Uterus (tissue), 4 donors: ENCODE measurements at places on chromosomes 4 and X. TPM values are rescaled to one million over a fixed set of nuclear protein-coding genes. Genes with fewer than 3 reads are reported as not detected.
A peak's percentile ranks its signal among the peaks of the same experiment; 100 is the strongest.

The F8A2 gene
- not detected for total RNA-seq

The GCNA gene
- 1.2 TPM for total RNA-seq

The H2BW2 gene
- total RNA-seq = not detected

The GABRB1 gene
- 1.2 TPM for total RNA-seq

The ASB12 gene
- total RNA-seq = 0.34 TPM

The USP17L15 gene
- 0.27 TPM for total RNA-seq

The TDO2 gene
- total RNA-seq = 3.7 TPM

The ZNF711 gene
- 7.4 TPM for total RNA-seq

The CCDC110 gene
- total RNA-seq = 2.6 TPM

GRCh38 chr4:127889903-127890302 is 9.2 kb downstream of the PLK4 start:
- DNase-seq = no peak
- H3K4me3 ChIP-seq = no peak overlapping the region
- H3K27me3 ChIP-seq = no peaks in the 10 kb centered on the region
- H3K27ac ChIP-seq = no peak overlapping the region
- no peaks in the 10 kb centered on the region for H3K36me3 ChIP-seq

- no peak for DNase-seq
- H3K36me3 ChIP-seq = no peaks in the 10 kb centered on the region
- H3K4me3 ChIP-seq = no peak overlapping the region
- H3K4me1 ChIP-seq = no peaks in the 10 kb centered on the region
Observed at GRCh38 chr4:89506866-89507491, 199.4 kb upstream of the GPRIN3 start.

DNA sequence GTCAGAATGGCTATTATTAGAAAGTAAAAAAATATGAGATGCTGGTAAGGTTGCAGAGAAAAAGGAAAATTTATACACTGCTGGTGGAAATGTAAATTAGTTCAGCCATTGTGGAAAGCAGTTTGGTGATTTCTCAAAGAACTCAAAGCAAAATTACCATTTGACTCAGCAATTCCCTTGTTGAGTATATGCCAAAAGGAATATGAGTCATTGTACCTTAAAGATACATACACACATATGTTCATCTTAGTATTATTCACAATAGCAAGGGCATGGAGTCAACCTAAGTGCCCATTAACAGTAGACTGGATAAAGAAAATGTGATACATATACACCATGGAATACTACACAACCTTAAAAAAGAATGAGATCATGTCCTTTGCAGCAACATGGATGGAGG is 148.2 kb downstream of the COMMD8 start:
- H3K27me3 ChIP-seq = no peaks in the 10 kb centered on the region
- no peak overlapping the region for H3K27ac ChIP-seq
- no peak overlapping the region for H3K4me3 ChIP-seq
- no peaks in the 10 kb centered on the region for H3K4me1 ChIP-seq

- peaks cover 5% of the 10 kb centered on the region for H3K4me1 ChIP-seq
- H3K36me3 ChIP-seq = no peaks in the 10 kb centered on the region
- H3K4me3 ChIP-seq = no peak overlapping the region
Observed at GRCh38 chr4:183989461-183989860, 84.4 kb downstream of the STOX2 start.

- H3K27me3 ChIP-seq = no peaks in the 10 kb centered on the region
- no peak for DNase-seq
- no peak overlapping the region for H3K4me3 ChIP-seq
- H3K36me3 ChIP-seq = no peaks in the 10 kb centered on the region
Observed at GRCh38 chr4:185110375-185110823, 32.7 kb upstream of the SLC25A4 start.

DNA sequence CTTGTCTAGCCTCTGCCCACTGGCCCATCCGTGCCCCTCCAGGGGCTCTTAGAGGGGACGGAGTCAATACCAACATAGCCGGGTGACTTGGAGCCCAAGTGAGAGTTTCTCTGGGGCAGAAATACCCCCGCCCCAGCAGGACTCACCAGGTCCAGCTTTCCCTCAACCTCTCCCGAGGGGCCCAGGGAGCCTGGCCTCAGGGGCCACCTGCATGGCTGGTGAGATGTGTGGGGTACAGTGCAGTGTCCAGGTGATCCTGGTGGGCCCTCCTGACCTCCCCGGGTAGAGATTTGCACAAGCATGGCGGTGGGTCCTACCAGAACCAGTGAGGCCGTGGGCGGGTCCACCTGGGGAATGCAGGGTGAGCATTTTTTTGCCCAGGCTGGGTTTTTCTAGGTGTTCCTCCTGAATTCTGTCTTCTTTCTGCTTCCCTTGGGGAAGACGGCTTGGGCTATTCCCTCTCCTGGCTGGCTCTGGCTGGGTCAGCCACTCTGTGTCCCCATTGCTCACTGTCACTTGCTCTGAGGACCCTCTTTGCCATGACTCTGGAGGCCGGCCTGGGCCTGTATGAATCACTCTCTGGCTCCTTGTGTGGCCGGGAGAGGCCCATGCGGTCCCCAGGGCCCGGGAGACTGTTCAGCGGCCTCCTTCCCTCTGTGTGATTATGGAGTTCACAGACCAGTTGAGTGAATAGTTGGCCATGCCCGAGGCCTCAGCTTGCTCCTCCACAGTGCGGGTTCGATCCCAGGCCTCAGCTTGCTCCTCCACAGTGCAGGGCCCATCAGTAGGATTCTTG is 71.0 kb upstream of the NKX1-1 start:
- H3K36me3 ChIP-seq = no peaks in the 10 kb centered on the region
- no peak overlapping the region for H3K4me3 ChIP-seq
- no peak overlapping the region for H3K27ac ChIP-seq
- H3K4me1 ChIP-seq = no peaks in the 10 kb centered on the region

- H3K36me3 ChIP-seq = no peaks in the 10 kb centered on the region
- no peak overlapping the region for H3K27ac ChIP-seq
- H3K27me3 ChIP-seq = no peaks in the 10 kb centered on the region
- no peak overlapping the region for H3K4me3 ChIP-seq
Observed at GRCh38 chrX:71546879-71547278, 14.0 kb downstream of the OGT start.

GRCh38 chrX:150421816-150422215 is 58.7 kb downstream of the MAMLD1 start:
- peak; percentile 44 for DNase-seq
- no peaks in the 10 kb centered on the region for H3K4me1 ChIP-seq
- no peak overlapping the region for H3K4me3 ChIP-seq
- H3K27ac ChIP-seq = no peak overlapping the region
- no peaks in the 10 kb centered on the region for H3K27me3 ChIP-seq

DNA sequence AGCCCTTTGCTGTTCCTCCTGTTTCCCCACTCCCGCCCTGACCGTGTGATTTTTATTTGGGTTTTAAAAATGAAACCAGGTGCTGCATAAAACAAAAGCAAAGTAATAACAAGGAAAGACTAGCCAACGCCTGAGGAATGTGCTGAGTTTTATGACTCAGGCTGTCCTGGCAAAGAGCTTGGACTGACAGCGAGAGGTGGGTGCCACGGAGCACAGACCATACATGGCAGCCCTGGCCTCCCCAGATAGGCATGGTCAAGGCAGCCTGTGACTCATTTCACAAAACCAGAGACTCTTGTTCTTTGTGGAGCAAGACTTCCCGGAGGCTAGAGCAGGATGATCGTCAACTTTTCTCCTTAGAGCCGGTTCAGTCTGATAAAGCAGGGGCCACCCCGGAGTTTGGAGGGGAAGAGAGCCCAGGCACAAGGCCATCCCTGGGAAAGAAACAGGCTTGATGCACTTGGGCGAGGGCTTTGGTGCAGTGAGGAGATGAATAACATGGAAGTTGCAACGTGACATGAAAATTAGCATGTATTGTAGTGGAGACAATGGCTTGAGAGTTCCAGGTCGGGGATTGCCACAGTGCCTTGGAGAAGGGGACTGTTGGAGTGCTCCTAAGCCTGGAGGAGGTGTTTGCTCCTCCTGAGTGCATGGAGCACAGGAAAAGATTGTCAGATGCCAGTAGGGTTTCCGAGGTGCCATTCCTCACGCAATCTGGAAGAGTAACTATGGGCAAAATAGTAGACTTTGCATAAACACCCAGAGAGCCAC is 54.8 kb downstream of the C4orf51 start:
- H3K27me3 ChIP-seq = no peaks in the 10 kb centered on the region
- no peak overlapping the region for H3K4me3 ChIP-seq
- DNase-seq = peak; percentile 91
- H3K27ac ChIP-seq = peak overlapping the region; percentile 98
- H3K36me3 ChIP-seq = no peaks in the 10 kb centered on the region
- H3K4me1 ChIP-seq = no peaks in the 10 kb centered on the region

DNA sequence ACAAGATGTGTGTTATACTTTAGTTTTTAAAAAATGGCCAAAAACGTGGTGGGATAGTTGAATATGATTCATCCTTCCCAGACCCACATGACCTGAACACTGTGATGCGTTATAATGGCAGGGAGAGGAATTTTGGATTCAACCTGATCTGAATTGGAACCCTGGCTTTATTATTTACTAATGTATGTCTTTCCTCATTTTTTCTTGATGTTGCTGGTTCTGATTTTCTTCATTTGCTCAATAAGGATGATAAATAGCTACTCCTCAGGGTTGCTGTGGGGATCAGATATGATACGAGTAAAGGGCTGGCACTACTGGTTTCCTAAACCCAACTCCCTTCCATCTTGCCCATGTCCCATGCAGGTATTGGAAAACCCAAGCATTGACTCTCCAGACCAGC is 24.2 kb upstream of the ACSL1 start:
- H3K4me1 ChIP-seq = no peaks in the 10 kb centered on the region
- H3K27ac ChIP-seq = no peak overlapping the region
- DNase-seq = no peak
- no peaks in the 10 kb centered on the region for H3K36me3 ChIP-seq
- H3K27me3 ChIP-seq = no peaks in the 10 kb centered on the region

GRCh38 chr4:55172694-55173287 is 47.4 kb upstream of the KDR start:
- peak overlapping the region; percentile 54 for H3K27ac ChIP-seq
- H3K36me3 ChIP-seq = no peaks in the 10 kb centered on the region
- DNase-seq = no peak
- H3K4me1 ChIP-seq = no peaks in the 10 kb centered on the region
- no peak overlapping the region for H3K4me3 ChIP-seq
- no peaks in the 10 kb centered on the region for H3K27me3 ChIP-seq

- H3K4me1 ChIP-seq = no peaks in the 10 kb centered on the region
- DNase-seq = no peak
- H3K4me3 ChIP-seq = no peak within 1 kb of the TSS
- no peak within 1 kb of the TSS for H3K27ac ChIP-seq
- no peaks in the 10 kb centered on the region for H3K36me3 ChIP-seq
Observed at GRCh38 chrX:71618303-71618721, at the start of gene CXCR3. CXCR3 (minus strand) TSS chrX:71618511; CDS start chrX:71618449, 62 bp downstream.

GRCh38 chr4:133151691-133152329 is 2.7 kb downstream of the PCDH10 start:
- H3K4me3 ChIP-seq = peak overlapping the region; percentile 43
- no peak overlapping the region for H3K27ac ChIP-seq
- no peaks in the 10 kb centered on the region for H3K36me3 ChIP-seq
- DNase-seq = no peak
- H3K27me3 ChIP-seq = no peaks in the 10 kb centered on the region

- H3K4me3 ChIP-seq = no peak overlapping the region
- no peak overlapping the region for H3K27ac ChIP-seq
- no peaks in the 10 kb centered on the region for H3K36me3 ChIP-seq
- no peaks in the 10 kb centered on the region for H3K4me1 ChIP-seq
- no peak for DNase-seq
Observed at GRCh38 chrX:118724365-118724764, 3.0 kb upstream of the IL13RA1 start.
